NCI-H2107 (cell line): ENCODE measurements at places on chromosomes 11 and 22.

- no peak for DNase-seq
These were observed 12.5 kb downstream of the CHID1 start for GRCh38 chr11:898143-898511.

DNA sequence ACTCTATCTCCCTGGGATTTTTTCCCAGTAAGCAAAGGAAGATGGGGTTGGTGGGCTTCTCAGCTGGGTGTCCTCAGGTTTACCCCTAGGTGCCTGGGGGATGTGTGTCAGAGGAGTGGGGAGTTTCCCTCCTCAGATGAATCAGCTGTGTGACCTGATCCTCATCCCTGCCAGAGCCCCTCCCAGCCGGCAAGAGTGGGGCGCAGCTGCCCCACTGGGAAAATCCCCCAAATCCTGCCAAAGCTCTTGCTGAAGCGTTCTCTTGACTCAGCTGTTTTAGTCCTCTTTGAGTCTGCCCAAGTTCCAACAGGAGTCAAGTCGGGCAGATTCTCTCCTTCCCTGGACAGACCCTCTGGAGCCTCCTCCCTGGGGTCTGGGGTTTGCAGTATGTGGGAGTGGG, 6.0 kb downstream of the C11orf68 start:
- DNase-seq = no peak

DNA sequence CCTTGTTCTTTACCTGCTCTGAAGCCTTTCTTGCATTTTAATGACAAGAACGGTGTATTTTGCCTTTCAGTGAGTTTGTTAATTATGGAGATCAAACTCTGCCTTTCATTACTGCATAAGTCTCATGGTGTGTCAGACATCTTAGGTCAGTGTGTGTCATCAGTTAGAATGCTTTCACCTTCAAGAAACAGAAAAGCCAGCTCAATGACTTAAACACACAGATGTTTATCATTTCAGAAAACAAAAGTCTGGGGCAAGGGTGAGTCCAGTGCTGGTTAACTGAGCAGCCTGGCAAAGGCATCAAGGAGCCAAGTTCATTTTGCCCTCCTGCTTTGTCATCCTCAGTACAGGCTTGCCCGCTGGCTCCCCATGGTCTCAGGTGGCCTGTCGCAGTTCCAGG, 54.5 kb downstream of the PACS1 start:
- no peak for DNase-seq

- DNase-seq = no peak
These were observed 18.2 kb downstream of the LIMK2 start for GRCh38 chr22:31230155-31230870.

DNA sequence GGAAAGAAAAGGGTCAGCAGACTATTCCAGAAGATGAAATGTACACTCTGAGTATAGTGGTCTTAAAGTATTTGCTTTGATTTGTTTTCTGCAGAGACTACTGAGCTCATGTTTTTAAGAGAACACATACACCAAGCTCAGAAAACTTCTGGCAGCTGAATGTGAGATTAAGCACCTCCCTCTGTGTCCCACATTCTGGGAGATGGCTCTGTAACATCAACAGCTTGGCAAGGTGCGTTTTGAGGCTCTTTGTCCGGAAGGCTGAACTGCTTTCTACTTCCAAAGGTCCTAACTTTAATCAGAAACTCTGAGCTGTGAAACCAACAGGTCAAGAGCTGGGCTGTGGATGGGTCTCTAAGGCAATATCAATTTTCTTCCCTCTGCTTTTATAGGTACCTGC, 36.4 kb upstream of the GLYAT start:
- DNase-seq = no peak

- DNase-seq = no peak
These were observed 6.5 kb downstream of the PTDSS2 start for GRCh38 chr11:456533-456932.

DNA sequence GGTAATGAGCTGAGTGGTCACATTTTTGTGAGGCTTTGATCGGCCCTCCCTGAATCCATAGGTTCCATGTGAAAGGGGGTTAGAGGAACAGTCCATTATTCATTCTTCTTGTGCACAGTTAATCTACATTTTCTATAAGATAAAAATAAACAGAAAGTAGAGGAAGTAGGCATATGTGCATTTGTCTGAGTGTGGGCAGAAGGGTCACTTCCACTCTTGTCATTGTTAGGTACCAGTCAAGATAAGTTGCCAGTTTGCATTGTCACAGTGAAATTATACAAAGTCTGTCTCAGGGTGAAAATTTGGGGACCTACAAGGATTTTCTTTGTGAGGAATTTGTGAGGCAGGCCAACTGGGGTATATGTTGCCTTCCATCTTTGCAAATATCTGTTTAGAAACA, 4.6 kb upstream of the APOL4 start:
- no peak for DNase-seq

DNA sequence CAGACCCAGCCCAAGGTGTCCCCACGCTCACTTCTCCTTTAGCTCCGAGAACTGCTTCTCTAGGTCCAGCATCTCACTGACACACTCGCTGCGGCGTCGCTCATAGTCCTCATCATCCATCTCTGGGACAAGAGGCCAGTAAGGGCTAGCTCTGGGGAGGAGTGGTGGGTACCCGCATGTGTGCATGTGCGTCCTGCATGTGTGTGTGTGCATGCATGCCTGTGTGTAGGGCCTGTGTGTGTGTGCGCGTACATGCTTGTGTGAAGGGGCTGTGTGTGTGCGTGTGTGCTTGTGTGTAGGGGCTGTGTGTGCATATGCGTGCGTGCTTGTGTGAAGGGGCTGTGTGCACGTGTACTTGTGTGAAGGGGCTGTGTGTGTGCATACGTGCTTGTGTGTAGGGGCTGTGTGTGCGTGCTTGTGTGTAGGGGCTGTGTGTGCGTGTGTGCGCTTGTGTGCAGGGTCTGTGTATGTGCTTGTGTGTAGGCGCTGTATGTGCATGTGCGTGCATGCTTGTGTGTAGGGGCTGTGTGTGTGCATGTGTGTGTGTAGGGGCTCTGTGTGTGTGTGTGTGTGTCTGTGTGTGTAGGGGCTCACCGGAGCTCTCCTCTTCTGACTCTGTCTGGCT, 3.3 kb downstream of the BRMS1 start:
- DNase-seq = no peak

DNA sequence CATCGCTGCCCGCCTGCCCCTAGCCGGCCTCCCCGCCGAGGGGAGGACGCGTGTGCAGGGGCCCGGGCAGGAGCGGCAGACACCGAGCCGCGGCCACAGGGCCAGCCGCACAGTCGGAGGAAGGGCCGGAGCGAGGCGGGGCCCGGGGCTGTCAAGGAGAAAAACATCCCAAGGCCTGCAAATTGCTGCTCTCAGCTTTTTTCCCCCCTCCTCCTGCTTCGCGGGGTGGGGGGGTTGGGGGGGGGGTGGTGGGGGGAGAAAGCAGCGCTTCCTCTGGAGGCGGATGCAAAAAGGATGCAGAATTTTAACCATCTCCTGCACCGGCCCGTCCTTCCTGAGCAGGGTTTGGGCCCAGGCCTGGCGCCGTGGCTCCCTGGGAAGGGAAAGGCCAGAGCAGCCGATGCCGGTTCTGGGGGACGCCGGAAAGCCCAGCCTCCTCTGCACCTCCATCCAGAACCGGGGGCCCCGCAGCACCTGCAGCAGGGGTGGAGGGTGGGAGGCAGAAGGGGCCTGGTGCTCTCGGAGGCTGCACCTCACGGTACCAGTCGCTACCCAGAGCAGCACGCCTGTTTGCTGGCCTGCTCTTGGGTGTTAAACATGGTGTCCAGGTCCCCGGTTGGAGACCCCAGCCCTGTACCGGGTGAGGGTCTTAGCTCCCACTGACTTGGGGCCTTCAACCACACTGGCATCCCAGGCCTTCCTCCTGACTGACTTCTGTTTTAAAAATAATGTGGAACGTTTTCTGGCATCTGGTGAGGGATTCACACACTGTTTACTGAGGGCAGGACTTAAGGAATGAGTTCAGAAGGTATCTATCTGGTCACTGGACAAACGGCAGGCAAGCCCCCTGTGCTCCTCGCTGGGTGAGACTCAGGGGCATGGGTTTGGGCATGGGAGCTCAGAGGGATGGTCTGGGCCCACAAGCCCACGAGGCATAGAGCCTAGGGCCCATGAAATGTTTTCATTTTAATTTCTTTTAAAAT, 77.4 kb upstream of the WNT7B start:
- no peak for DNase-seq

GRCh38 chr11:119501777-119502405, 78.9 kb upstream of the THY1 start:
- DNase-seq = no peak

GRCh38 chr11:126421271-126421671, 65.8 kb downstream of the ST3GAL4 start:
- DNase-seq = no peak

DNA sequence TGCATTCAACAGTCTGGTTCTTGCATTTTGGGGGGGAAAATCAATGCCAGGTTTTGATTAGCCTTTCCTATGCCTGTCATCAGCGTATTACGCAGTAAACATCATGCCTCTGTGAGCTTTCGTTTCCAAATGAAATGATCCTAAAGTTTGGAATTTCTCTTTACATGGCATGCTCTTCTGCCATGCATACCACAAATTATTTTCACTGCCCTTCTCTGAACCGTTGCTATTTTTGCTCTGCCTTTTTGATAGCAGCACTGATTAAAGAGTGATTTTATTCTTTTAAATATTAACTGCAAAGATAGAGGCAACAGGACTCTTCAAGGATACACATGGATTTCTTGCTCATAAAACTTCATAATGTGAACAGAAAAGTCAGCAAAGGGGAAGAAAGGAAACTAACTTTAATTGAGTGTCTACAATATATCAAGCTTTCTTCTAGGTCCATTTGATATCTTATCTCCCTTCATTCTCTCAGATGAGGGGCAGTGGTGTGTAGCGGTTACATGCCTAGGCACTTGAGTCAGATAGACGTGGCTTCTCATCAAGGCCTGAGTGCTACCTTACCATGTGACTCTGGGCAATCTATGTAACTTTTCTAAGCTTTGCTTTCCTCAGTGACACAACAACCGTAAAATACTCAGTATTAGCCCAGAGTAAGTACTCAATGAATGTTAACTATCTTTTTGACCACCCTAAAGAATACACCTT, 25.0 kb upstream of the FZD4 start:
- DNase-seq = no peak

DNA sequence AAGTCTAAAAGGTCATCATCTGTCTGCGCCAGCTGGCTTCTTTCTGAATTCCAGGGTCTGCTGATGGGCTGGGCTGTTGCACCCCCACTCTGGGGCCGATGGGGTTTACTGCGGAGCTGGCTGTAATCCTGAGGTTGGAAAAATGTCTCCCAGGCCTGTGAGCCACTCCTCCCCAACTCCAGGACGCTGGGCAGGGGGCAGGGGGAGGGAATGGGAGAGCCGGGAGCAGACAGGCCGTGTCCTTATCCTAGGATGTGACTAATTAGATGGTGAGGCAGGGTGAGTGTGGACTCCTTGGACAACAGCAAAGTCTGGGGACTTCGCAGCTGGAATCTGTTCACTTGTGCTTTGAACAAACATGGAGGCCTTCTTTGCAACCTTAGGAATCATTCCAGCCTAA, 48.7 kb downstream of the LRRC32 start:
- DNase-seq = no peak

GRCh38 chr22:48744967-48745841, 1082.5 kb downstream of the BRD1 start:
- DNase-seq = no peak

GRCh38 chr22:44580176-44581095, 82.4 kb upstream of the RTL6 start:
- no peak for DNase-seq
